Stimulated activated CD8-positive, alpha-beta memory T cell treated with anti-CD3 and anti-CD28 coated beads, Interleukin-4, amount 100 ng/mL, for 1 hour (primary cell): ENCODE measurements at places on chromosomes 4 and X.

DNA sequence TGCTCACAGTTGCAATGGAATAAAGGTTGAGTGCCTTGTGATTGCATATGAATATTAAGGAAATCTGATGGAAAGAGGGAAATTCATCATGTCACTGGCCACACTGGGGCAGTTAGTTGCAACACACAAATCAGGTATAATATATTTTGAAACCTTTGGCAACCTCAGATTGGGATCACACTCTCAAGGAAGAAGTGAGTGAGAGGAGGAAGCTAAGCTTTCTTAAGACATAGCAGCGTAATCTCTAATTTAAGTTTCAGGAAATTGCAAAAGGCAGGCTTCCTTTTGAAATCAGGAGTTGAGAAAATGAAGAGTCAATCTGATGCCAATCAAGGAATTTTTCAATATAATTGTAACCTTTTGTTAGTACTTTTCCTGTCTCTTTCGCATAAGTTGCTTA, 12.3 kb upstream of the CLTRN start:
- DNase-seq: no peak

GRCh38 chr4:40789771-40790170, 40.0 kb downstream of the NSUN7 start:
- no peak for DNase-seq

- no peak for DNase-seq
Measured at GRCh38 chrX:121598356-121598755, 550.9 kb downstream of the GLUD2 start.

- DNase-seq: no peak
Measured at GRCh38 chr4:150253965-150254630, 175.9 kb downstream of the DCLK2 start.

DNA sequence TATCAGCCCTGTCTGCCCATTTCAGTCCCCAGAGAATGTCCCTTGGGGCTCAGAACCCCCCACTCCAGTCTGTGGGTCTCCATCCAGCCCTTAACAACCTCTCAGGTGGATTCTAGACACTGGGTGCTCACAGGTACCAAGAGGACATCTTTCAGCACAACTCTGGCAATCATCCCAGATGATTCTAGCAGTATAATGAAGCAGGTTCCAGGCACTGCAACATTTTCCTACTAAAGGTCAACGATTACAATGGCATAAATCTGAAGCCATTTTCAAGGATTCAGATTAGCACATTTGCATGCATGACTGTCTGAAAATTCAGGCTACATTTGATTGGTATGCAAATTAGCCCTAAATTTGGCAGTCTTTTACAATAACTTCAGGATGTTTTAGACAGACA, 10.0 kb downstream of the SLC2A9 start:
- DNase-seq: no peak

DNA sequence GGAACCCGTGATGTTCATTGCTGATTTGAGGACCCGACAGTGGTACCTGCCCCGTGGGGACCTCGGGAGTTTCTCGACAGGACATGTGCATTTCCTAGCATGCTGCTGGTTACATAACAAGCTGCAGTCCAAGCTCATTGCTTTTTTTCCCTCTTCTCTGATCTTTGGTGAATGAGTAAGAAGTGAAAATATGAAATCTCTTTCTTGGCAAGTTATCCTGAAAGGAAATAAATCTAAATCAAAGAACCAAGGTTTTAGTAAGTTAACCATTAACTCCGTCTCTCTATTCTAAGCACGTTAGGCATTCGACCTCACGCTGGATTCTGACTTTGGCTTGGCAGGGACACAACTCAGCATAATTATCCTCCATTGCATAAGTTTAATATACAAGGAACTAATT, 86.6 kb downstream of the STK32B start:
- DNase-seq: no peak

GRCh38 chrX:6071731-6072130, 156.9 kb downstream of the NLGN4X start:
- no peak for DNase-seq

GRCh38 chrX:70049406-70049805, 332 bp downstream of the AWAT2 start:
- DNase-seq: no peak

GRCh38 chrX:2474280-2474962, 26.4 kb downstream of the DHRSX start:
- DNase-seq: no peak

GRCh38 chrX:118855681-118856310, 32.2 kb downstream of the ZCCHC12 start:
- no peak for DNase-seq

DNA sequence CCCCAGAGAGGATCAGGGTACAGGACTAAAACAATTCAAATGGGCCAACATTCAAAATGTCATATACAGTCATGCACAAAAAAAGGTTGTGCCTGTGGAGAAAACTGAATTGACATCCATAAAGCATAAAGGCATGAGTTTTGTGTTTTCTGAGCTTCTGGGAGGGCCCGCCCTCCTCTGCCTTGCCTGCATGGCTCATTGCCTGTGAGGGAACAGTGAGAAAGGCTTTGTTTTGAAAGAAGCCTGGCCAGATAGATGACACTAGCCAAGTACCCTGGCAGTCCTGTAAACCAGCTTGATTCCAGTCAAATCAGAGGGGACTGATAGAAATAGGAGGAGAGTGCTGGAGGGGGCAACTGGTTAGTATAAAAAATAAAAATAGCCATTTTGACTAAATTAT, 194.3 kb downstream of the KIT start:
- no peak for DNase-seq

GRCh38 chr4:165380805-165381204, 2.0 kb downstream of the CPE start:
- no peak for DNase-seq

- DNase-seq: no peak
Measured at GRCh38 chr4:149914119-149915115, 98.8 kb upstream of the IQCM start.

- DNase-seq: no peak
Measured at GRCh38 chr4:11602606-11603340, 174.1 kb upstream of the HS3ST1 start.

DNA sequence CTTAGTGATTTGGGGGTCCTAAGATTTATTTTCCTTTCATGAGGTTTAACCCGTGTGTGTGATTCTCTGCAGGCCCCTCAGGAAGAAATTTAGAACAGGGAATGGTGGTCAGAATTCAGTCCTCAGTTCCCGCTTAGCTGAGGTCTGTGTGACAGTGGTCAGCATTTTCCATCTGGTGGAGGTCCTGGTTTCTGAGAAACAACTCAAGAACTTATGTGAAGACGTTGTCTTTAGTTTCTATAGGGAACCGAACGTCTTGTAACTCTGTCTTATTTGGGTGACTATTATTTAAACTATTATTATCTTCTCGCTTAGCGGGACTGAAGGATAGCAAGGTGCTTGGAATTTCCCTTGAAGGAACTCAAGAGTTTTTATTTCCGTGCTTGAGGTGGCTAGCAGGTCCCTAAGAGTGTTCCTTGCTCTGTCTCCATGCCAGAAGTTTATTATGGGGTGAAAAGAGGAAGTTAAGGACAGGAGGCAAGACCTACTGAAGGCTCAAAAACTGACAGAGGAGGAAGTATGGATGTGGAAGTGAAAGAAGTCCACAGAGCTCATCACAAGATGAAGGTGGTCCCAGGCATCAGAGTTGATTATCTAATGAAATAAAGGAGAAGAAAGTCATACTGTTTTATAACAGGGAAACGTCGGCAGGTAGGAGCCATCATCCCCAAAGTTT, 9.4 kb downstream of the MGST2 start:
- DNase-seq: no peak
